Activated CD8-positive, alpha-beta memory T cell treated with anti-CD3 and anti-CD28 coated beads, Interleukin-2, amount 10 ng/mL, durations not matched to agents 7 days and 5 days (primary cell): ENCODE measurements at places on chromosomes 16 and 17.

DNA sequence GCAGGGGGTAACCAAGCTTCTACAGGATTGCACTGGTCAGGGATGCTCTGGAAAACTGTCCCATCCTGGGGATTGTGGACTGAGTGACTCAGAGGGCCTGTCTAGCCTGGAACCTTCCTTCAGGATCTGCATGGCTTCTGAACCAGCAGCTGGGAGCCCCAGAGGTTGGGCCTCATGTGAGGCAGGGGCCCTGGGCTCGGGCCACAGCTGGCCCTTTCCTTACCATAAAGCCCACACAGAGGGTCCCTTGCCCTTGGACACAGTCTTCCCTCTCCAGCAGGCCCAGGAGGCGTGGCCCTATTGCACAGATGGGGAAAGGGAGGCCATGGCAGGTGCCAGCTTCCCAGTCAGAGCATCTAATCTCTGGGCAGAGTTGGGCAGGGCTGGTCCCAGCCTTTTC, 30.5 kb downstream of the ADCY7 start:
- DNase-seq = no peak

GRCh38 chr16:87044032-87044382, 273.2 kb downstream of the C16orf95 start:
- no peak for DNase-seq

- DNase-seq = no peak
These were observed 36.4 kb upstream of the USP22 start for GRCh38 chr17:21079196-21079595.

DNA sequence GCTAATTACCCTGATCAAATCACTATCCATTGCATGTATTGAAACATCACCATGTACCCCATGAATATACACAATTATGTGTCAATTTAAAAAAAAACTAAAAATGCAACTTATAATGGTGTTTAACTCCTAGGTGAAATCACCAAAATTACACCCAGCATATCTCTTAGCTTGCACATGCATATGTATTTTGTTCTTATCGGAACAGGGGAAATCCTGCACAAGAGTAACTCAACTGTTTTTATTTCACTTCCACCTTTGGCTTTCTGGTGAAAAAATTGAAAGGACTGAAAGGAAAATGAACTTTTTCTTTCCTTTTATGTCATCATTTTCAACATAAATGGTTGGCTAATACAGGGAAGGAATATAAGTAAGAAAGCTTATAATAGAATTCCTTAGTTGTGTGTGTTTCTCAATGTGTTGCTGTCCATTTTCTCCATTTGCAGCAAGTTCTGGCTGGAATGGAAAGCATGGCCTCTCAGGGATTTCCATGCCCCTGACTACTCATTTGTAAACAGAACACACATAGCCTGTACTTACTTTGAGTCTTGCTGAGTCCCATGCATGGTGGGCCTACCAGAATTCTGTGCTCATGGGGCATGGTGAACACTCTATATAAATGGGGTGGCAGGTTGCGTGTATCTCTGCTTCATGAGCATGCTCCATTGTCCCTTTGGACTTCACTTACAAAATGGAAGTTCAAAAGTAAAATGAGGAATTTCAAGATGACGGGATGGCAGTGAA, 462.0 kb downstream of the HS3ST3B1 start:
- DNase-seq = no peak

- no peak for DNase-seq
These were observed 15.5 kb upstream of the USP22 start for GRCh38 chr17:21058098-21058893.

GRCh38 chr17:75087558-75088453, at the start of gene SLC16A5:
SLC16A5 (plus strand) TSS chr17:75087954; CDS start chr17:75093637, 5,683 bp downstream.
- peak; percentile 54 for DNase-seq

DNA sequence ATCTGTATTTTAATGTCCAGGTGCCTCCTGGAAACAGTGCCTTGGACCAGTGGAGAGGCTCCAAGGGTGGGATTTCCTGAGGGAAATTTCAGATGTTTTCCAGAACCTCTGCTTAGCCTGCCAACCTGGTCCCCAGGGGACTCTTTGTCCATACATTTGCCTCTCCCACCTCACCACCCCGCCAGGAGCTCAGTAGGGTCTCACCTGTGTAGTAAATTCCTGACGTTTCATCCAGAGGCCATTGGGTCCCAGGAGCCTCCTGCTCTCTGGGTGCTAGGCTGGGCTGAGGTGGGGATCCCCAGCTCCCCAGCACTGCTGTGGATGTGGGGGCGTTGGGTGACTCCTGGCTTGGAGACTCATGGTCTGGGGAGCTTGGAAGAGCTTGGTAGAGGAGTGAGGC, 2.7 kb downstream of the NLRP1 start:
- DNase-seq = no peak

- DNase-seq = peak; percentile 65
These were observed 51.8 kb downstream of the SMPD3 start for GRCh38 chr16:68396481-68396880.

DNA sequence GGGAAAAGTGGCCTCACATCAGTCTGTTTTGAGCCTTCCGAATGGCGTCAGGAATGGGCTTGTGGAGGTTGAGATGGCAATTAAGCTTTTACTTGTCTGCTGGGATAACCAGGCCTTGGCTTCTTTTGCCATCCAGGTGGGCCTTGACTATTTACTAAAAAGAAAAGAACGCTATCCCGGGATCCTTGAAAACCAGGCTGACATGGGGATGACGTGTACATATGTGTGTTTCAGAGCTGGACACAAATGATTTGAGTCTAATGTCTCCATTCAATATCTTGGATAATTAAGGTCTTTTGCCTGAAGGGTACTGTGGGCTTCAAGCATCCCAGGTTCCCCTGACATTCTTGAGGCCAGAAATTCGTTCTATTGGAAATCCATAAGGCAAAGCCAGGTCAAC, 32.6 kb upstream of the HOXB13 start:
- no peak for DNase-seq

DNA sequence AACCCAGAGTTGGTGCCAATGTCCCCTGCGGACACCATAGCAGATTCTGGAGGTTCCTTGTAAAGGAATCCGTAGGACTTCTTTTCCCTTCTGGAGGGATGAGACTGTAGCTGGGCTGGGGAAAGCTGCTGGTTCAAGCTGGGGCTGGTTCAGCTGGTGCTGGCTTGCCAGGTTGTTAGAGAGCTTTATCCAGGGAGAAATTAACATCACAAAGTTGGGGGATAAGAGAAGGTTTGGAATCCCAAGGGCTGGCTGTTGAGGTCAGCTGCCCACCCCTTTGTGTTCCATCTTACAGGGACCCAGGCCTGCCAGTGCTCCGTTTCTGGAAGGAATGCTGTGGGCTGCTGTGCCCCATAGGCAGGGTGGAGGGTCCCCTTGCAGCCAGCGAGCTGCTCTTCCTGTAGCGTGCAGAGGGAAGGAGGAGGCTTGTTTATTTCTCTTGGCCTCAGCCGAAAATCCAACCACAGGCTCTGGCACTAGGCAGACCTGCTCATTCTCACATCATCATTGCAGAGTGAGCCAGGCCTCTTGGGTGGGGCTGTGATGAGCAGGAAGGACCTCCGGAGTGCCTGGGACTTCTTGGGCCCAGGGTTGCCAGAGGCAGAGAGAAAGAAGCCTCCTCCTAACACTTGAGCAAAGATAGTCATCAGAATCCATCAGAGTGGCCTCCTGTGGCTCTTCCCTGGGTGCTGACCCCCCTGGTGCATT, 251.1 kb downstream of the SEC14L1 start:
- DNase-seq = peak; percentile 81

GRCh38 chr17:3814361-3814760, 13.4 kb upstream of the ITGAE start:
- DNase-seq = no peak

DNA sequence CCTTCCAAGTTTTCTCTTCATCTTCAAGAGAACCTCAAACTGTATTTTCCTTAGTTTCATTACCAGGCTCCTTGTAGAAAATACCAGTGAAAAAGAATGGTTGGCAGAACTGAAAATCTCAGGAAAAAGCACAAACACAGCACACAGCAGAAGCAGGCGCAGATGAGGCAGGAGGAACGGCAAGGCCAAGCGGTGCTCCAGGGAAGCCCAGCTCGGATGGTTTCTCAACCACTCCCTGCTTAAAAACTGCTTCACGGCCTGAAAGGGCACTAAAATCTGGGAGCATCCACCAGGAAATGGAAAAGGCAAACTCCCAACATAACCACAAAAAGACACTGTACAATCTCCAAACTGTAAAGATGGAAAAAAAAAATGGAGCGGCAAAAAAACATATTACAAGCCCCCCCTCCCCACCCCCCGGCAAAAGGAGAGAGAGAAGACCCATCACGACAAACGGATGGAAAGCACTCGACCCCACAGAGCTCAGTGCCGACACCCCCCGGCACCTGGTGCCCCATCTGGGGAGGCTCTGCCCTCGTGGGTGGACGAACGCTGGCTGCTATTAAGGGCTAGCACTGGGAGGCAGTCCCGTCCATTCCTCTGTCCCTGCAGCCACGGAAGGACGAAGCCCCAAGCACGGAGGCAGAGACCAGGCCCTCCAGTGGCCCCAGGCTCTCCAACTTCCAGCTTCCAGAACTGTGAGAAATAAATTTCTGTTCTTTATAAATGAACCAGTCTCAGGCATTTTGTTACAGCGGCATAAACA, 127.5 kb downstream of the ZNF778 start:
- DNase-seq = no peak

DNA sequence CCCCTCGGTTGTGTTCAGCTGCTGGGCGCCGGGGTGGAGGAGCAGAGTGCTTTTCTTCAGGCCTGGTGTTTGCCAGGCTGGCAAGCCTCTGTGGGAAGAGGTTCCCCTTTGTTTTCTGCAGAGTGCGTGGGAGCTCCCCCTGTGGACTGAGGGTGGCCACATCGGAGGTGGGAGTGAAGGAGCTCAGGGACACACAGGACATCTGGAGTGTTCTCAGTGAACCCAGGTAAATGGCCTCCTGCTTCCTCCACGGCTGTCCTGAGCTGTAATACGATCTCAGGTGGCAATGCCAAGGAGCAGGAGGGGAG, 39.2 kb upstream of the IRF8 start:
- no peak for DNase-seq

DNA sequence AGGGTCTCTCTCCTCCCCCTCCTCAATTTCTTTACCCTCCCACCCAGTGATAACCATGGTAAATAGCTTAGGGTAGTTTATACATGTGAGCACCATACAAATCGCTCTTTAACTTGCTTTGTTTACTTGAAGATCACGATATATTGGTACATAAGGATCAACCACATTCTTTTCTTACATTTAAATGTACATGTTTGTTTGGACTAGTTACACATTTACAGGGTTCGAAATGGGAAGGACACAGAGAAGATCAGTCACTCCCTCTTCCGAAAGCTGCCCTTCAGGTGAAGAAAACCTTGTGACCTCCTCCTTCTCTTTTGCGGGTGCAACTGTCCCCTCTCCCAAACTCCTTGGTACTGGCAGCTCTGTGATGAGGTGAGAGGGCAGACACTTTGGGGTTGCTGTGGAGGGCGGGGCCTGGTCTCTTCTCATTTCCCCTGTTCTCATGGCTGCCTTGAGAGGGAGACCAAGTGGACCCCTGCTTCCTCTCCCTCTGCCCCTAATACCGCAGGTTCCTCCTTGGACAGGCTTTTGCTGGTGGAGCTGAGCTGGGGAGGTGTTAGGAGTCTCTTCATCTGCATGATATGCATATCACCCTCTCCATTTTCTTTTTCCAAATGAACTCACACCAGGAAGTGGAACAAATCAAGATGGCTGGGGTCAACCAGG, 4.7 kb upstream of the PIK3R6 start:
- no peak for DNase-seq

DNA sequence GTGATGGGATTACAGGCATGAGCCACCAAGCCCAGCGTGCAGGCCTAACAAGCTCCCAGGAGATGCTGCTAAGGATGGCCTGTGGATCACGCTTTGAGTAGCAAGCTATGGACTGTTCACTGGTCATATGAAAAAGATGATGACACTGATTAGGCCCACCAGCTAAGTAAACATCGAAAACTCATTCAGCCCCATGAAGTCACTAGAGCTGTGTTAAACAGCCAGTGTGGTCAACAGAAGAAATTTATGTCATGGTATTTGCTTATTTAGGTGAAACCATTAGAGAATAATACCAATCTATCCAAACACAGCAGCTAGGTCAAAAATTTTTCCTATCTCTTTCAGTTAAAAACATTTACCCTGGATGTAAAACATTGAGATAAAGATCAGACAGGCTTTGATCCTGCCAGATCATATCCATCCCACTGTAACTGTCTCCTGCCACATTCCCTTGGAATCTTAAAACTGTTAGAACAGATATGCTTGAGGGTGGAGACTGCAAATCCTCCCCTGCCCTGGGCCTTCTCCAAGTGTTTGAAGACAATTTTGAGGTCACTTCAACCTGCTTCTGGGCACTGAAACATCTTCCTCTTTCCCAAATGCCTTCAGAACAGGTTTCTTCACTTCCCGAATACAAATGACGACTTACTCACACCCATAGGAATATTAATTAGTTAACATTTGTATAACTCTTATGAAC, 30.9 kb downstream of the HOXB1 start:
- DNase-seq = no peak

DNA sequence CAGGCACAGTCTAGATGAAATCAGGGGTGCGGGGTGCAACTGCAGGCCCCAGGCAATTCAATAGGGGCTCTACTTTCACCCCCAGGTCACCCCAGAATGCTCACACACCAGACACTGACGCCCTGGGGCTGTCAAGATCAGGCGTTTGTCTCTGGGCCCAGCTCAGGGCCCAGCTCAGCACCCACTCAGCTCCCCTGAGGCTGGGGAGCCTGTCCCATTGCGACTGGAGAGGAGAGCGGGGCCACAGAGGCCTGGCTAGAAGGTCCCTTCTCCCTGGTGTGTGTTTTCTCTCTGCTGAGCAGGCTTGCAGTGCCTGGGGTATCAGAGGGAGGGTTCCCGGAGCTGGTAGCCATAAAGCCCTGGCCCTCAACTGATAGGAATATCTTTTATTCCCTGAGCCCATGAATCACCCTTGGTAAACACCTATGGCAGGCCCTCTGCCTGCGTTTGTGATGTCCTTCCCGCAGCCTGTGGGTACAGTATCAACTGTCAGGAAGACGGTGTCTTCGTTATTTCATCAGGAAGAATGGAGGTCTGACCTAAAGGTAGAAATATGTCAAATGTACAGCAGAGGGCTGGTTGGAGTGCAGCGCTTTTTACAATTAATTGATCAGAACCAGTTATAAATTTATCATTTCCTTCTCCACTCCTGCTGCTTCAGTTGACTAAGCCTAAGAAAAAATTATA, 1.6 kb downstream of the HBA1 start:
- no peak for DNase-seq

DNA sequence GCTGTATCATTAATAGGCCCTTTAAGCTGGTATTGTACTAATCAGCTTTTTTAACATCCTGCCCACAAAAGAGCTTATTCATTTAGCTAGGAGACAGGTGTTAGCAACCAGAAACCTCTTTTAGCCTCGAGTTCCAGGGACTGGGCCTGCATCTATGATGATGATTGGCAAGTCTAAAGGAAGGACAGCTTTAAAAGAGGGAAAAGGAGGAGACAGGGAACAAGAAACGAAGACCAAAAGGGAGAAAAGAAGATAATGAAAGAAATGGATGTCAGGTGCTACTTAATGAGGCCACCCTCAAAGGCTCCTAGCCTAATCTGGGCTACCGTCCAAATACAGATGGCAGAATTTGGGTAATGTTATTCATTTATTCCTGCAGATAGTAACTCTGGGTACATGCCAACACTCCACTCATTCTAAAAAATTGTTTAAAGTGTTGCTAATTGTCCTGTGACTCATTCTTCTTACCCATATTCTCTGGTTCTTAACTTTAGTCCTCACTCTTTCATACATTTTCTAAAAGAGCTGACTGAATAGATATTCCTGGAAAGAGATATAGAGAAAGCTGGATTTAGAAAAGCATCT, 18.7 kb upstream of the RFFL start:
- no peak for DNase-seq

- DNase-seq = no peak
These were observed 24.8 kb upstream of the NDRG4 start for GRCh38 chr16:58475091-58475619.

GRCh38 chr17:72382971-72383722, 262.3 kb downstream of the SOX9 start:
- no peak for DNase-seq
